ENCODE measurements at places on chromosomes 11 and 22. TPM values are rescaled to one million over a fixed set of nuclear protein-coding genes. Genes with fewer than 3 reads are reported as not detected.

The POU2AF2 gene
- total RNA-seq, result not detected

The MS4A3 gene
- total RNA-seq, result not detected

The OR52R1 gene
- total RNA-seq, result not detected

The CCDC73 gene
- total RNA-seq, result not detected

The CABP2 gene
- not detected for total RNA-seq

The OR6T1 gene
- total RNA-seq, result not detected

The TEX12 gene
- total RNA-seq, result not detected

The MRGPRX3 gene
- not detected for total RNA-seq

The AIP gene
- total RNA-seq, result 116 TPM

The GNG3 gene
- total RNA-seq, result not detected

The TEAD1 gene
- 112 TPM for total RNA-seq

The BTBD18 gene
- not detected for total RNA-seq
